Naive thymus-derived CD4-positive, alpha-beta T cell (primary cell): ENCODE measurements at places on chromosomes 3 and 15.

- H3K27me3 ChIP-seq: no peaks in the 10 kb centered on the region
- no peak overlapping the region for H3K27ac ChIP-seq
These were observed 54.2 kb downstream of the ANKRD28 start for GRCh38 chr3:15743587-15744009.

DNA sequence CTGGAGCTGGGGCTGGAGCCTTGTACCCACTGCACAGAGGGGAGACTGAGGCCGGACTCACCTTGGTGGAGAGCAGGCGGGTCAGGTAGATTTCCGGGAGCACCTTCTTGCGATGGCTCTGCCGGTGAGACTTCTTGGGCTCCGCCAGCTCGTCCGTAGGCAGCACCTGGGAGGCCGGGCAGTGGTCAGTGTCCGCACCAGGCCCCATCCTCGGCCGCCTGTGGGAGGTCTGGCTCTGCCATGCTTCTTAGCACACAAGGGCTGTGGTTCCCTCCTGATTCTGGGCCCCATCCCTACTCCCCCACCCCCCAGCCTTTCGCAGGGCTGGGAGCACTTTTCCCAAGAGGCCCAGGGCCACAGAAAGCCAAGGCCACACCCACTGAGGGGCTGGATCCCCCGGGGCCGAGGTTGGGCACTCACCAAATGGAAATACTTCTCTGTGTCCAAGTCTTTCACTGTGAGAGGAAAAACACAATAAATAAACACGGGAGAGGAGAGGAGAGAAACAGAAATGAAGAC lies 17.4 kb downstream of the H1-8 start:
- no peaks in the 10 kb centered on the region for H3K27me3 ChIP-seq
- H3K4me3 ChIP-seq: no peak overlapping the region
- DNase-seq: no peak
- no peak overlapping the region for H3K27ac ChIP-seq
- no peaks in the 10 kb centered on the region for H3K4me1 ChIP-seq

DNA sequence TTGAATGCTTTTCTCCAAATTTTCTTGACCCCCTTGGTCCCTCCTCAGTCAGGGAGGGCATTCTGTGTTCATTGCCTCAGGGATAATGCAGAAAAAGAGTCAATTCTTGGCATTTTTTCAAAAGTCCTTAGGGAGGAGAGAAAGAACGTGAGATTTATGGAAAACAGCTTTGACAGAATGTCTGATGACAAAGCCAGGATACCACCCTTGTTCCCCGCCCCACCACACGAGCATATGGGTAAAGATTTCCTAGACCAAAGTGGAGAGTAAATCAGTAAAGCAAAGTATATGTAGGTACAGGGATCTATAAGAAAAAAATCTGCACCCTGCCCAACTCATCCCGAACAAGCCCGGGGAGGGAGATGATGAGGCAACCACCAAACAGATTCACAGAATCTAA lies 11.2 kb downstream of the SRGAP3 start:
- H3K27ac ChIP-seq: no peak overlapping the region
- no peak overlapping the region for H3K4me3 ChIP-seq
- no peak for DNase-seq
- H3K36me3 ChIP-seq: no peaks in the 10 kb centered on the region

GRCh38 chr3:111173906-111174305 lies 102.3 kb downstream of the NECTIN3 start:
- H3K27me3 ChIP-seq: no peaks in the 10 kb centered on the region
- no peak overlapping the region for H3K4me3 ChIP-seq
- no peaks in the 10 kb centered on the region for H3K36me3 ChIP-seq
- H3K27ac ChIP-seq: no peak overlapping the region
- DNase-seq: no peak

- no peak overlapping the region for H3K4me3 ChIP-seq
- H3K4me1 ChIP-seq: no peaks in the 10 kb centered on the region
- no peak overlapping the region for H3K27ac ChIP-seq
- no peaks in the 10 kb centered on the region for H3K27me3 ChIP-seq
These were observed 78.7 kb upstream of the MME start for GRCh38 chr3:155001289-155002010.

- DNase-seq: no peak
- no peaks in the 10 kb centered on the region for H3K4me1 ChIP-seq
- H3K4me3 ChIP-seq: no peak overlapping the region
- H3K36me3 ChIP-seq: no peaks in the 10 kb centered on the region
- H3K27me3 ChIP-seq: no peaks in the 10 kb centered on the region
These were observed 29.8 kb upstream of the FAM98B start for GRCh38 chr15:38424101-38424552.
